ENCODE measurements at places on chromosomes 2 and 18.

DNA sequence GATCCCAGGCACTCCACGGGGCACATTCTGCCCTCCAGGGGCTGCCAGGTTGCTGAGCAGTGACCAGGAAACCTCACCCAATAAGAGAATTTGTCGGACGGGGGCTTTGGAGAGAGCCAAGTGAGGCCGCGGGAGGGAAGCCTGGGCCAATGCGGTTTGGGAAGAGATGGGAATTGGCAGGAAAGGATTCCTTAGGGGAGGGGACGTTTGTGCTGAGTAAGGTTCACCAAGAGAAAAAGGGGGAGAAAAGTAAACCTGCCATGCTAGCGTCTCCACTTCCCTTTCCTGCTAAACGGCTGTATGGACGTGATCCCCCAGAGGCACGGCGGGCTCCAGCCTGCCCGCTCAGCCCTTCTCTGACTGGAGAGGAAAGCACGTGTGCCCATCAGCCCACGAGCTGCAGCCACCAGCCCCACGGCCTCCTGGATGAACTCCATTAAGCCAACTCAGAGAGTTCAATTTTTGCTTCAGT is 194.4 kb upstream of the ID2 start:
- DNase-seq = no peak

GRCh38 chr2:41972819-41973218 is 75.0 kb upstream of the PKDCC start:
- DNase-seq = no peak

DNA sequence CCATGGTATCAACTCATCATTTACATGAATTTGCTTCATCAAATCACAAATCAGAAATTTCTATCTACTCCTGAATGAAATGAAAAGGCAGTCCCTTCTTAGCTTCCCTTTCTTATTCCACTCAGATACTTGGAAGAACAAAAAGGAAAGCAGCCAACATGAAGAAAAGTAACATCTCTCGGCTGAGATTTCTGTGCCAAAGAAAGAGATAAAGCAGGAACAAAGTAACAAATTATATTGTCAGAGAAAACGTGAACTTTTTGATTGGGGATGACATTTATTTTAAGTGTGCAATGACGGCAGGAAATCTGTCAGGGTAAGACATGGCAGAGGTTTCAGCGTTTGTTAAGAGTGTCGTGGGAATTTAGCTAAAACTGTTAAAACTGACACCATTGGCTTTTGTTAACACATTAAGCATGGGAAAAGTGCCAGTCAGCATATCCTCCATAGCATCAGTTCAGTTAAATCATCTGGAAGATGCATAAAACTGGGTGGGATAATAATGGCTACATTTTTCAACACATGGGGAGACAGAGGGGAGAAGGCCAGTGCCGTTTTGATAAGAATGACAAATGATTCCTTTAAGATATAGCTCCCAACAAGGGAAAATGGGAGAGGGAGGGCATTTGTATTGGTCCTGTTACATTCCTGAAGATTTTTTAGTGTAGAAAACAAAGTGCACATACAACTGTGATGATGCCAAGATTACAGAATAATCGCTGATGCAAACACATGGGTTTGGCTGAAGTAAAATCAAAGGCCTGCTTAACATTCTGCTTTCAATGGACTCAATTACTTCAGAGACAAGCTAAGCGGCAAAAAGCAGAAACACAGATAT is 211.6 kb downstream of the ZNF521 start:
- no peak for DNase-seq

DNA sequence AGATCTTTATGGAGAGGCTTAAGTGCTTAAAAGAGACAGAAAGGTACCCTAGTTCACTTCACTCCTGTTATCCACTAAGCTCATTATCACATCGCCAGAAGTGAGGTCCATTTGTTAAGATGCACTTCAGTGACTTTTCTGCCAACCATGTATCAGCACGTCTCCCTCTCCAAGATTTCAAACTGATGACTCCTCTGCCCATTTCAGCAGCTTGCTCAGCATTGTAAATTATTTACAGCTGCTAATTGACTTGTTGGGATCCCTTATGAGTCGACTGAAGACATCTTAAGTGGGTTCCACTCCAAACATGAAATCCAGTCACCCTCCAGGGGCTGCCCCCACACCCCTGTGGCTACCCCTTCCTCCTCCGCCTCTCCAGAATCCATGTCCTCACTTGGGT is 37.3 kb downstream of the DIPK1C start:
- no peak for DNase-seq

- DNase-seq = no peak
These were observed 163.7 kb upstream of the APCDD1 start for GRCh38 chr18:10290638-10291235.

- no peak for DNase-seq
These were observed 12.7 kb upstream of the ARHGEF4 start for GRCh38 chr2:130823886-130824491.

- no peak for DNase-seq
These were observed 64.5 kb upstream of the HDAC4 start for GRCh38 chr2:239465017-239466001.

DNA sequence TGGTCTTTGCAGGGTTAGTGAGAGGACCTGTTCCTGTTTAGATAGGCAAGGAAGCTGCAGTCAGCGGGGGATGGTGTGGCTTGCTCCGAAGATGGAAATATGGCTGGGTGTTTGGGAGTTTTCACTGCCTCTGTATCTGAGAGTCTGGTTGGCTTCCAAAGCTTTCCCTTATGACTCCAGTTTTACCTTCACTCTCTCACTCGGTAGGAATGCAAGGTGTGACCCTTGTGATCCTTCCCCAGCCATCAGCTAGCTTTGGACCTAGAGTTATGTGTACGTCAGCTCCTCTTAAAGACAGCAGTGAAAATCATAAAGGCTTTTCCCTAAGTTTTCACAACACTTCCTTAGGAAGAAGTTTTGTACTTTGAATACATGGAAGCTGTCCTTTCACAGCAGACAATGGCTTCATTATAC is 35.5 kb upstream of the TMEM87B start:
- no peak for DNase-seq

DNA sequence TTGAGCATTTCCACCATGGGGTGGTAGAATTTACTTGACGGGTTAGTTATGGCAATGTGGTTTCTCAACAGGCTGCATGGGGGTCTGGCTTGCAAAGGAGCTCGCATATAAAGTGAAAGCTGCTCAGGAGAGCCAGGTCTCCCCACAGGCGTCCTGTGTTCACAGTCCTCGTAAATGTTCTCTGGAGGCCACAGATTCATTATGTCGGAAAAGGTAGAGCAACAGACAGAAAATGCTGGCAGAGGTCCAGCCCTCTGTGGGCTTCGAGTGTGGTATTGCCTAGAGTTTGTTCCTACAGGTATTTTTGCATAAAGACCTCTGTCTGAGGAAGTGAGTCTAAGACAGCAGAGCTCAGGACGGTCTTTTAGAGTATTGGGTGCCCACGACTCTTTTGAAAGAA is 96.4 kb downstream of the CDCA7 start:
- no peak for DNase-seq

GRCh38 chr2:54723996-54724559 is 616 bp downstream of the EML6 start:
- DNase-seq = no peak

DNA sequence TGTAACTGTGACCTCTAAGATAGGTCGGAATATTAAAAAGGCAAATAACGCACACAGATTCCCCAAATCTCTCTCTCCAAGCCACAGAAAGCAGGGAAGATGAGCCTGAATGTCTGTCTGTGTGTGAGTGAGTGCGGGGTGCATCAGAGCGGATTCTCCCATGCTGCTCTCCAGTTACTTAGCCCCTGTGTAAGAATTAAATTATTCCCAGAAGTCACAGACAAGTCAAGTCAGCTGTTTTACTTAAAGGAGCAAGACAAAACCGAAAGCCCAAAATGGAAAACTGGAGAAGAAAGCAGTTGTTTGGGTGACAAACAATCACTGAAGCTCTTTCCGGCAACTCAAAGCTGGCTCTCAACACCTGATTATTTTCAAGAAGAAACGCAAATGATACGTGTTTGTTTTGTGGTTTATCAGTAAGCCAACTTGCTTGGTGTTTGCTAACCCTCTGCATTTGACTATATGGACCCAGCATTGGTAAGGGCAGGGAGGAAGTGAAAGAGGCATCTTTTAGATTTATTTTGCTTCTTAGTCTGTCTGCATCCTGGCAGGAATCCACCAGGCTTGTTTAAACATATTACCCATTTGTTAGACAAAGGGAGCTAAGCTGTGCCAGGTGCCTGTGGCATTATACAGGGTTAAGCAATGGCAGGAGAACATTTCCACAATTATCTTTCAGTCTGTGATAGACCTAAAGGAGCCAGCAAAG is 121.5 kb upstream of the CREB1 start:
- peak; percentile 99 for DNase-seq

GRCh38 chr18:75554644-75555185 is 127.2 kb upstream of the SMIM21 start:
- no peak for DNase-seq

GRCh38 chr2:213166109-213166508 is 14.7 kb upstream of the IKZF2 start:
- DNase-seq = no peak

DNA sequence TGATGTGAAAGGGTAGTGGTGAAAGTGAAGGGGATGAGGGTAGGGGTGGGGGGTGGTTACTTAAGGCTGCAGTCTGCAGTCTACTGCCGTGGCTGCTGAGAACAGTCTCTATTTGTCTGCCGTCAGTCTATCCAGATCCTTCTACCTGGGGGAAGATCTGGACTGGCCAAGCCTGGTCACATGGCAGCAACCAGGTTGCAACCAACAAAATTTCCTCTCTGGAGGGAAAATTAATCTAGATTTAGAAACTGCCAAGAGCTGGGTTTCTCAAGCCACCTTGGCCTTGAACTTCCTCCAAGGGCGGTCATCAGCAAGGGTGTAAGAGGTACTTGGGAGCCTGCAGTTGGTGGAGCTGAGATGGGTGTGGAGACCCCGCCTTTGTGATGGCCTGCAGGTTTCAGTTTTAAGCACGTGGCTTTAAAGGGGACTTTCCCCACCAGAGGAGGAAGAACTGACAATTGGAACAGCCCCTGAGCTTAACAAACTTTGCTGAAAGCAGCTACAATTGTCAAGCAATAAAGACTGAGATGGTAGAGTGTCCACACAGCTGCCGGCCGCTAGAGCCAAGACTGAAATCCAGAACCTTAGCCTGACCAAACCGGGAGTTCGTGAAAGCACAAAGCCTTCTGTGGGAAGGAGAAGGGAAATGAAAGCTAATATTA is 31.4 kb upstream of the KCMF1 start:
- no peak for DNase-seq

DNA sequence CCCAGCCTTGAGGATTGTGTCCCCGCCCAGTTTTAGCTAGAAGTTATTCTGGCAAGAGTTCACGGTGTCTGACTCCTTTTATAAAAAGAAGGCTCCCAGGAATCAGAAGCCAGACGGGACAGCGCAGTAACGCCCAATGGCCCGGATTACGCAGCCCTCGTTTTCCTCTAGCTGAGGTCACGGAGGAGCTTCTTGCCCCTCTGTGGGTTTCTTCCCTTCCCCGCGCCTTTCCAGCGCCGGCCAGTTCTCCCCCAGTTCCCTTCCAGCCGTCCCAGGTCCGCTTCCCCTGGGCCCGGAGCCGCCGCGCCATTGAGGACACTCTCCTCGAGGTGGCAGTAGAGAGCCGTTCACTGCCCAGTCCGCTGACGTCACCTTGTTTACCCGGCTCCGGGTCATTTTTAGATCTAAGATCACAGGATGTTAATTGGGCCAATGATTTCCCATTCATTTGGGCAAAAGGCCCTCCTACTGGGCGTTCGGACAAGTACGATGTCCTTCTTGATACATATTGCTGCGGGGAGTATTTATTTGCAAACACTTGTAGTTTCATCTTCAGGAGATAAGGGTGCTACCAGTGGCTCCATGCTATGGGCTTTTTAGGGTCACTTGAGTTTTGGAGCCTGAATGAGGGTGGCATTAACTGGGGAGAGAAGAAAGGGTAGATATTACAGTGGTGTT is 81.5 kb upstream of the PPM1B start:
- DNase-seq = peak; percentile 10

DNA sequence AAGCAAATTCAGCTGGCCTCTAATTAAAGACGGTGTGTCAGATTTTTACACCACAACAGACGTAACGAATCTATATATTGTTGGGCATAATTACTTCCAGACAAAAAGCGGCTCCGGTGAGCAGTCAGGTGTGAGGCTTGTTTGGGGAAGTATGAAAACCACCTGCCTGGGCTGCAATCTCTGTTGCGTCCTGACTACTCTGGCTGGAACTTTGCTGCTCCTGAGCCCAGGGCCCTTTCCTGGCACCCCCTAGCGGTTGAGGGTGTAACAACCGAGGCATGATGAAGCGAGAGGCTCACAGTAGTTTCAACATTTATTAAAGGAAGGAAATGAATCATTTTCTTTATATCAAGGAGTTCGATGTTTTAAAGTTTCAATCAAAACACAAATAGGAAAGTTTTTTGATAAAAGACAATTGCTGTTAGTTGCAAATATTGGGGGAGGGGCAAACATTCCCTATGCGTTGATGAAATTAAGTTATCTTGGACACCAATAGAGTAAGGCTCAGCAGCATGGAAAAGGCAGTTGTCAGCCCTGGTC is 10.6 kb upstream of the ITGB6 start:
- DNase-seq = no peak

DNA sequence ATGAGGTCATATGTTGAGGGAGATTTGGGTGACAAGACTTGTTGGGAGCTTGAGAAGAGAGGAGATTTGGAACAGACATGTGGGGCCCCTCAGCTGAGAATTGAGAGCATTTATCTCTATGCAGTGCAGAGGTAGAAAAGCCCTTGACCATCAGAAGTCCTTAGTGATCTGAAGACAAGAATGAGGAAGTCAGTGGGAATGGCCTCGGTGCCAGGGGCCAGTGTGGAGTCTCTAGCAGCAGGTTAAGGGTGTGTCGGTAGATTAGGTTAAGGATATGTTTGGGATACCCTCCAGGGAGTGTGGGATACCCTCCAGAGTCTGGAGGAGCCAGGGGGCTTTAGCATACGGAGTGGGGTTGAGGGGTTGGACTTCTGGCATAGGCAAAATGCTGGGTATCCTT is 41.6 kb downstream of the FBXO48 start:
- DNase-seq = no peak

DNA sequence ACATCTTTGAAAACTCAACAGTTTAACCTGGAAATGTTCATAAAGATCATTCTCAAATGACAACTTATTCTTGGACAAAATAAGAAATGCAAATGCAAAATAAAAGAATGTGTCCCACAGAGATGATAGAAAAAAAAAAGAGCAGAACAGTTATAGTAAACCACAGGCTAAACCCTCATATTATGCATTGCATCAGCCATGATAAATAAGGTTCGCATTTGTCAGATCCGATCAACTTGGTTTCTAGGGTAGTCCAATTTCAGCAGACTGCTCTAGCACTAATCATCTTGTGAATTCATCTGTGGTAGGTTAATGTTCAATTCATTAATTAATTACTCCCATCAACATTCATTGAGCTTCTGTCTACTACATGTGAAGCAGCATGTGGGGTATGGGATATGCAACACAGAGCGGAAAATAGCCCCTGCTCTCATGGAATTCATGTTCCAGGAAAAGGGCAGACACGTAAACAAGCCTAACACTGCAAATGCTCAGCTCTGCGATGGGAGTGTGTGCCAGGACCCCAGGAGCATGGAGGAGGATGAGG is 316.2 kb upstream of the REV1 start:
- no peak for DNase-seq

GRCh38 chr2:43737855-43738254 is 36.0 kb upstream of the DYNC2LI1 start:
- no peak for DNase-seq
